NCI-H1417 treated with DMSO at 0.1 percent for 48 hours (cell line): ENCODE measurements at places on chromosomes 16 and 17.

GRCh38 chr16:49701065-49701685, 154.7 kb downstream of the ZNF423 start:
- no peak for DNase-seq

- DNase-seq = no peak
Observed at GRCh38 chr17:60065867-60066266, 12.9 kb downstream of the HEATR6 start.

- no peak for DNase-seq
Observed at GRCh38 chr17:75535119-75535537, 9.6 kb downstream of the LLGL2 start.

- no peak for DNase-seq
Observed at GRCh38 chr17:28443901-28444638, 29.4 kb upstream of the SLC13A2 start.

GRCh38 chr16:58843675-58844074, 109.6 kb upstream of the GOT2 start:
- no peak for DNase-seq

DNA sequence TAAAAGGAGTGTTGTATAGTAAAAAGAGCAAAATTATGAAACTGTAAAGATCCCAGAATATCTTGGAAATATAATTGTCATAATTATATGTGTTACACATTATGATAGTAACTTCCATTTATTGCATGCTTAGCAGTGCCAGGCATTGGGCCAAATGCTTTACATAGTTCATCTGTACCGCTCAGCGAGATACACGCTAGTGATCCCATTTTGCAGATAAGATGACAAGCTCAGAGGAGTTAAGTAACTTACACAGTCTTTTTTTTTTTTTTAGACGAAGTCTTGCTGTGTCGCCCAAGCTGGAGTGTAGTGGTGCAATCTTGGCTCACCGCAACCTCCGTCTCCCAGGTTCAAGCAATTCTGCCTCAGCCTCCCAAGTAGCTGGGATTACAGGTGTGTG, 6.8 kb upstream of the EZH1 start:
- no peak for DNase-seq

DNA sequence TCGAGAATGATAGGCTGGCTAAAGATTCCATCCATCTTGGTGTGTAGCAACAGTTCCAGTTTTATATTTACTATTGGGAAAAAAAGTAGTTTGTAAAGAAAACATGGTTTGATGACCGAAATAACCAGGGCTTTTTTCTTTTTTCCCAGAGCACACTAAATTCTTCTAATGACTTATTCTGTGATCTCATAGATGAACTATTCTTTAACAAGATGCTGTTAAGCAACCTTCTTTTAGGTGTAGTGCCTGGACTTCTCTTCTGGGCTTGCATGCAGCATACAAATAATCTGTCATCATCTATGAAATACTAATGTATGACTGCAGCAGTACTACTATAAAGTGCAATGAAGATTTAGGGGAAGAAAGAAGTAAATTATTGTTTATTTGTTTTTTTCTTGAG, 11.0 kb upstream of the CAPNS2 start:
- no peak for DNase-seq

- DNase-seq = no peak
Observed at GRCh38 chr17:13134076-13134475, 116.2 kb upstream of the ELAC2 start.

GRCh38 chr17:75824666-75825065, 19.5 kb downstream of the UNC13D start:
- DNase-seq = no peak

- DNase-seq = no peak
Observed at GRCh38 chr16:66382966-66383299, 16.4 kb downstream of the CDH5 start.

DNA sequence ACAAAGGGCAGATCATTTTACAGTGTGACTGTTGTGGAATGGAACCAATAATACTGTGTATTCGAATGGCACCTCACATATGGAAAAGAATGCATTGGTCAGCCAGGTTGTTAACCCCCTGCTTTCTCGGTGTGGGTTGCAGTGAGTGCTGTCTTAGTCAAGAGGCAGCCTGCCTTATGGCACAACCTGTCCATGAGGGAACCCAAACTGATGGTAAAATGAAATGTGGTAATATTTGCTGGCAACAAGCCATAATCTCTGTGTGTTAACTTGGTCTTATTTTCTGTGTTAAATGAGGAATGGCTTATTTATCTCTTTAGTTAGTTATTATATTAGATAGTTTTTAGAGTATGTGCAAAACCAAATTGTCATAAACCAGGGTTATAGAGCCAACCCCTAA, 81.6 kb downstream of the TMC6 start:
- DNase-seq = no peak

GRCh38 chr16:68658341-68658973, 13.3 kb downstream of the CDH3 start:
- no peak for DNase-seq

- no peak for DNase-seq
Observed at GRCh38 chr17:80860101-80860671, 131.5 kb upstream of the CHMP6 start.

- DNase-seq = no peak
Observed at GRCh38 chr16:17357307-17358062, 113.3 kb downstream of the XYLT1 start.

DNA sequence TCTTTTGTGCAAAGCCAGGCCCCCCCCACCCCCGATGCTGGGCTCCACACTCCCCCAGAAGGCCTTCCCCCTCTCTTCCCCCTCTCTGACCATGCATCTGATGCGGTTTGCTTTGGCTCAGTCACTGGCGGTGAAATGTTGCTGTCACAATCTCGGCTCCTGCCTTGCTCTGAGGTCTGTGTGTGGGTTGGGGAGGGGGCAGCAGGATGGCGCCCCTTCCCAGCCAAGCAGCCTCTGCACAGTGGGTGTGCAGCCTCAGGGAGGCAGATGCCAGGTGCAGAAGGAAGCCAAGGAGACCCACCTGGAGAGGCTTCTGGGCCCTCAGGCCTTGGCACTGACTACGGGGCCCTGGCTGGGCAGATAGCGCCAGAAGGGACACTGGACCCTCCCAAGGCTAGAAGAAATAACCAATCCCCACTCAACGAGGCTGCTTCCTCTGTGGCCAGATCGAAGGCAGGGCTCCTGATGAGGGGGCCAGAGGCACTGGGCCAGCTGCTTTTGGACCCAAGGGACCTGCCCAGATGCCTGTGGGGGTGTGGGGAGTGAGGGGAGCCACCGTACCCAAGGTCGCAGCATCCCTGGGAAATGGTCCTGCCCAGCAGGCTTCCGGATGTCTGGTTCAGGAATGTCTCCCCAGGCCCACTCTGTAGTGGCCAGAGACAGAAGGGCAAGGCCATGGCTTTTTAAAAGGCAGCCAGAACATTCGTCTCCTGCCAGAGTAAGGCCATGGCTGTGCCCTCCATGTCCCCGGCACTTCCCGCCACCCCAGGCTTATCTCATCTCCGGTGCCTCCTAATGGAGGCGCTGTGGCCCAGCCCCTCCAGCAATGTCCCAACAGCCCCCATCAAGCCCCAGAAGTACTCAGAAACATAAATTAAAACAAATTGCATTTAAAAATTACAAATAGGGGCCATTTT, 43.4 kb upstream of the SLC38A10 start:
- no peak for DNase-seq

DNA sequence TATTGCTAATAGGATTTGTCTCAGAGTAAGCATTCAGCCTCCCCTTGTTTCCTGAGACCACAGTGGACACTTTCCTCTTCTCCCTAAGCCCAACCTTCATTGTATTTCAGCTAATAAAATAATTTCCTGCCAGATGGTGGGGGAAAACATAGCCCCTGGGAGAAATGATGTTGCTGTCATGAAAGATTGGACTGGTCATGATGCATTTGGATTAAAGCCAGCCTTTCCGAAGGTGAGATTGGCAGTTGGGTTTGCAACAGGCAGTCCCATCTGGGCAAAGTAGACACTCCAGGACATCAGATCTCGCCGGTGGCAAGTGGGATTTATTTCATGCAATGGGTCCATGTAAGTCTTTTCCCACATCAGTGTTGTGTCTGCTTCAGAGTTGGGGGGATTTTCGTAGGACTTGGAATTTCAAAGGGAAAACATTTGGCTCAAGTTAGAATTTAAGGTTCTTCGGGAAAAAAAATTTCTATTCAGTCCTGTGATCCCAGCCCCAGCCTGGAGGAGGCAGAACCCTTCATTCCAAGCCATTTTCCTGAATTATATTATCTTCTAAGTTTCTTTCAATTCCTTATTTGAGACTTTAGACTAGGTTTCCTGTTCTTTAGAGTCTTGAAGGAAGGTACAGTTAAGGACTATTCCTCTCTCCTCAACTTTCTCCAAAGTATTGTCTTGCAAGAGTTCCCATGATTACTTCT, 391.7 kb downstream of the XYLT1 start:
- DNase-seq = no peak

DNA sequence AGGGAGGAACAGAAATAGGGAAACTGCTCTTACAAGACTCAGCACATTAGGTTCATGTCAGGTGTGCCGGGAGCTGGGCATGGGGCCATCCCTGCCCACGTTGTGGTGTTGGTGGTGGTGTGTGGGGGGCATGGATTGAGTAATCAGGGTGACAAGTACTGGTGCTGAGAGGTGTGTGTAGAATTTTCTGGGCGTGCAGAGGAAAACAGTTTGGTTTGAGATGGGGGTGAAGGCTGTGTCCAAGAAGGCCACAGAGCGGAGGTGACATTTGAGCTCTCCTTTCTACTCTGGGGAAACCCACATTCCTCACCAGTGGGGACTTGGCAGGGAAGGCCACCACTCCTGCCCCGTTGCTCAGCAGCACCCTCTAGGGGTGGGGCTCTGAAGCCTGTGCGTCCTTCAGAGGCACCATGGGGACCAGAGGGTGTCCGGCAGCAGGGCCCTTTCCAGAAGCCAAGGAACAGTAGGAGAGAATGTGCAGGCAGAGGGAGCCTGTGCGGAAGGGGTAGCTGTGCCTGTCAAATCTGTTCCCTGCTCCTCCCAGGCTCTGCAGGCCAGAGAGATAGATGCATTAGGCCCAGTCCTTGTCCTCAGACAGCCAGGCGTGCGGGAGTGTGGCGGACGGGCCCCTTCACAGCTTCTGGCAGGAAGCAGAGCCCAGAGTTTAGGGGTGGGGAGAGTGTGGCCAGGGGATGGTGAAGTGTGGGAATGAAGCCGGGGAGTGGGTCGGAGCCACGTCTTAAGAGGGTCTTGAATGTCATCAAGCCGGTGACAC, 48.7 kb upstream of the GSE1 start:
- no peak for DNase-seq

GRCh38 chr16:60107437-60107836, 1373.3 kb upstream of the GOT2 start:
- DNase-seq = no peak

- no peak for DNase-seq
Observed at GRCh38 chr17:59542960-59543635, 22.3 kb upstream of the DHX40 start.

GRCh38 chr16:87744750-87745514, 20.9 kb downstream of the KLHDC4 start:
- DNase-seq = no peak

- no peak for DNase-seq
Observed at GRCh38 chr16:55501549-55502322, 7.1 kb upstream of the LPCAT2 start.

GRCh38 chr16:73062743-73063733, 15.1 kb upstream of the ZFHX3 start:
- DNase-seq = no peak

DNA sequence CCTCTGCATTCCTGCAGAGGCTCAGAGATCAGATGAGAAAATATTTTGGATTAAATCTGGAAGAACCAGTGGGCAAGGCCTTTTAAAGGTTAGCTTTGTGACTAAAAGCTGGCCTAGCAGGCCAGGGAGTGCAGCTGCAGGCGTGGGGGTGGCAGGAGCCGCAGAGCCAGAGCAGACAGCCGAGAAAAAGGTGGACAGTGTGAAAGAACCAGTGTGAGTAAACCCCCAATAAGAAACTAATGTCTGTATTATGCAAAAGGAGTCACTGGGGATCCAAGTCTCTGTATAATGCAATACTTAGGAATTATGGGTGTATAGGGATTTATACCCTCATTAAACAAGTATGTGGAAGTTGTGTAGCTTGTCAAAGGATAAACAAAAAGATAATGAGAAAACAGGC, 21.4 kb upstream of the SPACA3 start:
- DNase-seq = no peak

DNA sequence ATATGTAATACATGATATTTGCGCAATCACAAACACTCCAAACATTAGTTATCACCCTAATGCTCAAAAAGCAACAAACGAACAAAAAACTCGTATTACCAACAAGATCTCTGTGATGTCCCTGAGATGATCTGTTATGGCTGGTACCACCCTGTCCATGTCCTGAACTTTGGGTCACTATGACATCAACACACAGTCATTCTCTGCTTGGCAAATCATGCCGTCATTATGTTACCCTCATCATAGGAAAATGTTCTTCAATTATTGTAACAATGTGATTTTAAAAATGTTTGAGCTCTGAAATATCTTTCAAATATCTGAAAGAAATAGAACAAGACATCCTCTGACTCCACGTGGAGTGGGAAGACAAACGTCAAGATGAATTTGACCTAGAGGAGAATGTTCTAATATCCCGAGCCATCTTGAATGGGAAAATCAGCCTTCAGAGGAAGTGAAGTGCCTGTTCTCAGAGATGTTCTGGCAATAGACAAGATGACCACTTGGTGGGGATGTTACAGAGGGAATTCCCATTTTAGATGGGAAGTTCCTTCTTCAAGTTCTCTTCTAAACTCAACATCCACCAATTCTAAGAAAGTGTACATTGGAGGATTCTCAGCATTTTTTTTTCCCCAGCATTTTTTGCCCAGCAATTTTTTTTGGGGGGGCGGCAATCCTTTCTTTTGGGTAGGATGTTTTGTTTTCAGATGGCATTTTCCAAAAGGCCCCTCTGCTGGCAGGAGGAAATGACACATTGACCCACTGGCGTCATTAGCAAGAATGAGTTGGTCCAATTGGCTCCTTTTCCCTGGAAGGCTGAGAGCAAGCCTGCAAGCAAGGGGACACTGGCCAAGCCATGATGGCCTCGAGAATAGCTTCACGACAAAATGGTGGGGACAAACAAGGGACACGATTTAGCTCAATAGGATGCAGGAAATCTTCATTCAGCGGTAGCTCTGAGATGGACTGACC, 3.7 kb upstream of the HSD17B2 start:
- DNase-seq = no peak

GRCh38 chr17:38704606-38705522, at the start of gene MLLT6:
MLLT6 (plus strand) TSS chr17:38705273; CDS start chr17:38705633, 360 bp downstream.
- DNase-seq = no peak

- no peak for DNase-seq
Observed at GRCh38 chr17:45784741-45785479, 790 bp downstream of the CRHR1 start.

DNA sequence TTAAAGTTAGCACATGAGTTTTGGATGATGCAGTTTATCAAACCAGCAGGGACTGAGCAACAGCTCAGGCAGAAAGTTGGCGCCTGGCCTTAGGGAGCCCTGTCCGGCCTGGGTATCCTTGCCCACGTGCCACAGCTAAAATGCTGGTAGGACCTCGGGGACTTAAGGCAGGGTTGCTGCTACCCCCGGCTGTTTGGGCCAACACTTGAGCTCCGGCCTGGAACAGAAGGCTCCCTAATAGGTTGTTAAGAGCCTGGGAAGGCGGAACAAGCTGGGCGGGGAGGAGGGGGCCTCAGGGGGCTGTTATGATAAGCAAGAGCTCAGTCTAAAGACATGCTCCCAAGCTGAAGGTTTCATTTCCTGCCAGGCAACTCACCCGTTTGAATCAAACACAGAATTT, 39.7 kb downstream of the CUEDC1 start:
- no peak for DNase-seq
